ENCODE measurements at places on chromosomes 5 and 9. TPM values are rescaled to one million over a fixed set of nuclear protein-coding genes. Genes with fewer than 3 reads are reported as not detected.

DNA sequence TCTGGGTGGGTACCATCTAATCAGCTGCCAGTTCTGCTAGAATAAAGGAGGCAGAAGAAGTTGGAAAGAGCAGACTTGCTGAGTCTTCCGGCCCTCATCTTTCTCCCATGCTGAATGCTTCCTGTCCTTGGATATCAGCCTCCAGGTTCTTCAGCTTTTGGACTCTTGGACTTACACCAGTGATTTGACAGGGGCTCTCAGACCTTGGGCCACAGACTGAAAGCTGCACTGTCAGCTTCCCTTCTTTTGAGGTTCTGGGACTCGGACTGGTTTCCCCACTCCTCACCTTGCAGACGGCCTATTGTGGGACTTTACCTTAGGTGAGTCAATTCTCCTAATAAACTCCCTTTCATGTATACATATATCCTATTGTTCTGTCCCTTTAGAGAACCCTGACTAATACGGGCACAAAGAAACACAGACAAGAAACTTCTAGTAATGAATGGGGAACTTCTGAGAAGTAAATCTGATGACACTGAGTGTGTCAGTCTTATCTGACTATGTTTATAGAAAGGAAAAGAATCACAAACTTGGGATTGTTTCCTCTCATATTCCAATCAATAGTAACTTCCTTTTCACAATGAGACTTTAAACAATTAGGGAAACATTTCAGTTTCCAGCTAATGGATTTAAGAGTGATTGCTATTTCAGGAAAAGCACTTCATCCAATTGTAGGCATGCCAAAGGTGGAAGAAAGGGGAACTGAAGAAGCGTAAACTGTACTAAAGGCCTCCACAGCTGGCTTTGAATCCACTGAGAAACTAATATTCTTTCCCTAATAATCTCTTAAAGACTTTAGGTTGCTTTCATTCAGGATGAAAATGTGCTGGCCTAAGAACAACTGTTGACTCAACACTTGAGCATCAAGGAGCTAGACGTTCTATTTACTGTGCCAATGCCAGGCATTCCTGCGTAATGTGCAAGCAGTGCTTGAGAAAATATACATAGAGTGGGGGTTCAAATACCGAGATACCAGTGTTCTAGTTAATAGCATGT is 127.9 kb upstream of the PTGER4 start:
- no peak for DNase-seq

DNA sequence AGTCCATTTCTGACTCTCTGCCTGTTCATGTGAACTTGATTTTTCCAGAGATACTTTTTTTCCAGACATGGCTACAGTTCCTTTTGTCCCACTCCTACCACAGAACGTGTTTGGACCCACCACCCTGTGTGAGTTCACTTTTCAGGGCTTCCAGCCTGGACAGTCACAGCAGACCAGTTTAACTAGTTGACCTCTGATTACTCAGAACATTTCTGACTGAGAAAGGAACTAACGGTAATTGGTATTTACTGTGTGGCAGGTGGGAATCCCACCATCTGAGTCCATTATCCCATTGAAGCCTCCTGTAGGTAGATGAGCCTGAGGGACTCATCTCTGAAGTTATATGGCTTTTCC is 210.1 kb downstream of the GOLPH3 start:
- DNase-seq, result no peak

DNA sequence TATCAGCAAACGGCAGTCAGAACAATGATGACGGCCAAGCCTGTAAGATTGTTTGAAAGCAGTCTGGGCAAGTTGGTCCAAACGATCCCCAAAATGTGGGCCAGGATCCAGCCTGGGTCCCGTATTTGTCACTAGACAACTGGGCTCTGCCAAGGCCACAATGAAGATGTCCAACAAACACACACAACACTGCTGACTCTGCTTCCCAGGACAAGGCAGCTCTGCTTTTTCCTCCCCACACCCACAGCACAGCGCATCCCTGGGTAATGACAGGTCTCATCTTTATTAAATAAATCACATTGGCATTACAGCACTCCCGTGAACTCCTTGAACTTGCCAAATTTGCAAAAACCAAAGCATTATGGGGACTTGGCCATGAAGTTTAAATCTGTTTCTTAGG is 424.1 kb upstream of the ACTBL2 start:
- DNase-seq, result peak; percentile 53

- no peak for DNase-seq
These were observed 344.8 kb downstream of the ARRDC3 start for GRCh38 chr5:91038180-91038808.

- no peak for DNase-seq
These were observed 26.9 kb downstream of the SPATA31C1 start for GRCh38 chr9:87944682-87945081.

DNA sequence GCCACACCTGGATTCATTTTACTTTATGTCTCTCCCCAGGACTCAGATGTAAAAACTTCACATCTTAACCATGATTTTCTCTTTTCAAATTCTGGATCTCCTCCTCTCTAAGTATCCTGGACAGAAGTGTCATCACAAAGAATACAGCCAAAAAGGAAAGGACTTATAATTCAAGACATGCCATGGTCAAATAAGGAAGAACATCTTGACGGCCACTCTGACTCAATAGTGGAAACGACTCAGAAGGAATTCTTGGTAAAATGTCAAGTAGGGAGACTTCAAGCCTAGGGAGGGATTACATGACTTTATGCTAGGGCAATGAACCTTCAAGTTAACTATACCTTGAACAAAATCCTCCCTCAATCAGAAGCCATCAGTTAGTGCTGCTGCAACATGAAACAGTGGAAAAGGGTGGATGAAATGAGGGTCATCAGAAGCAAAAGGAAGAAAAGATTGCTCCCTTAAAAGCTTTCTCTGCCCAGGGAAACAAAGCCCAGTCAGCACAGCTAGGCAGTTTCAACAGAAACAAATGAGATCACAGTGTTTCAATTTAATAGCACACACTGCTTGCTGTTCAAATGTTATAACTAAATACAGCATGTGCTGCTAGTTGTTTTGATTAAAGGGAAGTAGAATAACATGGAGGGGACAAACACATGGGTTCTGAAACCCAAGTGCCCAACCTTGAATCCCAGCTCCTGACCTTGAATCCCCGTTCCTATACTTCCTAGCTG is 101.4 kb downstream of the LPAR1 start:
- no peak for DNase-seq

DNA sequence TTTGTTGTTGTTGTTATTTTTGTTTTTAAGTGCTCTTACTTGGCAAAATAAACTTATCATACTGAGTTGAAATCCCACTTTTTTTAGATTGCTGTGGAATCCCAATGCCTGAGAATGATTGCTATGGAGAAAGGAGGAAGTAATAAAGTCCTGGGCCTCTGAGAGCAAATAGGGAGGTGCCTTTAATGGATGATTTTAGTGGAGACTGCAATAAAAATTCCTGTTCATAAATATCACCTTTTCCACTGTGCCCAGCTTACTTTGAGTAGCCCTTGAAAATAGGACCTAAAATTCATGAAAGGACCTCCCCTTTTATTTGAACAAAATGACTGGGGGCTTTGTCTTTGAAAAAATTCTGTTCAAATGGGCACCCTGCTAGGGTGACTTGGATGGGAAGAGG is 21.8 kb upstream of the ANKH start:
- no peak for DNase-seq

DNA sequence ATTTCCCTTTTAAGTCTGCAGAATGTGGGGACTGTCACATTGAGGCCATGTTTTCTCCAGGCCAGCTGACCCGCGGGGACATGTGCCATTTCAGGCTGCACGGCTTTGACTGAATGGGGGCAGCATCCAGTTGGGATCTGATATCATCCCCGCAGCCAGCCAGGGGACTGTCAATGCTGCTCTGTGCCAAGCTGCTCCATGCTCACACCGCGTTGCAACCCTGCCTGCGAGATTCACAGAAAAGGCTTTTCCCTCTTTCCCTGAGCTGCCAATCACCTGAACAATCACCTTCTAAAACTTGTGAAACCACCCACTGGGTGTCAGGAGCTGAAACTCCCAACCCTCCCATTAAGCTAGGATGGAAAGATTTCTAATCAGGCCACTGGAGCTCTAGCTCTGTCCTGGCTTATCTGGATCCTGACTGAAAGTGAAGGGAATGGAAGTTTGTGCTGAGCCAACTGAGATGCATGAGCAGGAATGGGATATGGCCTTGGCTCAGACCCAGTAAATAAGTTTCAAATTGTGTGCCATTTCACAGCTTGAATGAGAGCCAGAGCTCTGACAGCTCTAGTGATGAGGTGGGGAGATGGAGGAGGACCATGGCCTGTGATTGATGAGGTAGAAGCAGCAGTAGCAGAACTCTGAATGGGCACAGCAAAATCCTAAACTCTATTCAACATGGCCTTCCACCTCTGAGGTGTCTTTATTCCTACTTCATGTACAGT is 34.5 kb upstream of the ZNF366 start:
- no peak for DNase-seq

DNA sequence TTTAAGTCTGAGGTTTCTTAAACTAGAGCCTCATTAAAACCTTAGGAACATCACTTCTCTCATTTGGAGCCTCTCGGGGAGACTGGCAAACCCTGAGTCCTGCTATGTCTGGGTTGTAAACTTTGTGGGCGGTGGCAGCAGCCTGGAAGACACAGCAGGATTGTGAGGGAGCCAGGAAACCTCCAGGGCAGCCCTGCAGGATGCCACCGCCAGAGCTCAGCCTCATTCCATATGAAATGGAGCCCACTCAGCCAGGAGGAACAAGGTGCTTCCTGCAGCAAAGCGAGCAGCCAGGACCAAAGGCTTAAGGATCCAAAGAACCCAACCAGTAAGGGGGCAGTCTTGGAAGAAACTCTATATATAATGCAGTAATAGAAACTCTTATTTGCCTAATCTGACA is 37.9 kb upstream of the IDNK start:
- no peak for DNase-seq

DNA sequence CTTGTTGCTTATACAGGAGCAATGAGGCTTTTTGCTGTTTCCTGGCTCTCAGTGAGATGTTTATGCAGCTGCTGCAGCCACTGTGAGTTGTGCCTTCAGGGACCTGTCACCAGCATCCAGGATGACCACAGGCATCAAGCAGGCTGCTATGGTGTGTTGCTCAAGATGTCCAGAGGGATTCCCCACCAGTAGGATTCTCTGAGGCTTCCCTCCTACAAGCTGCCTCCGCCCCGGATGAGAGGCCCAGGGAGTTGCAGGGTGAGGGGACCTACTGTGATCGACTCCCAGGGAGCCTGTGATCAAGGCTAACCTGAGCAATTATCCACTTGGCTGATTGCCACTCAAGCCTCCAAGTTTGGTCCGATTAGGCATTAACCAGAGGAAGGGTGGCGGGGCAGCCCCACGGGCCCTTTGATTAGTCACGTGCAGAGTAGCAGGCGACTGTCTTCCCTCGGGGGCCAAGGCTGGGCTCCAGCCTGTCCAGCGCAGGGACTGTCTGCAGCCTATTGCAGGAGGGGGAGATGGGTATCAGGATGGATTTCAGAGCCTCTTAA is 1.8 kb upstream of the FAT2 start:
- DNase-seq, result no peak

DNA sequence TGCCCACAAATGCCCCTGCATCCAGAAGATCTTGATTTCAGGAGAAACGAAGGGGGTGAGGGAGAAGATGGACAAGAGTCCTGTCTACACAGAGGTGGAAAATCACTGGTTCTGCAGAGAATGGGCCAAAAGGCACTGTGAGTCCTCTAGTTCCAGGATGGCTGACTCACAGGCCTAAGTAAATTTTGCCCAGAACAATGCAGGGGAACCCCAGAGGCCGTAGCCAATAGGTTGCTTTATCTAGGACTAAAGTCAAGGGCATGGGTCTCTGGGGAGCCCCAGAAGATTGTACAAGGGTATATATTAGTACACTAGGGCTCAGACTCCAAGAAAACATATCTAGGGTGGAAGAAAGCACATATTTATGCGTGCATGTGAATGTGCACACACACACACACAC is 98.0 kb downstream of the SLIT3 start:
- no peak for DNase-seq

GRCh38 chr5:173858670-173859407 is 29.3 kb upstream of the CPEB4 start:
- no peak for DNase-seq

DNA sequence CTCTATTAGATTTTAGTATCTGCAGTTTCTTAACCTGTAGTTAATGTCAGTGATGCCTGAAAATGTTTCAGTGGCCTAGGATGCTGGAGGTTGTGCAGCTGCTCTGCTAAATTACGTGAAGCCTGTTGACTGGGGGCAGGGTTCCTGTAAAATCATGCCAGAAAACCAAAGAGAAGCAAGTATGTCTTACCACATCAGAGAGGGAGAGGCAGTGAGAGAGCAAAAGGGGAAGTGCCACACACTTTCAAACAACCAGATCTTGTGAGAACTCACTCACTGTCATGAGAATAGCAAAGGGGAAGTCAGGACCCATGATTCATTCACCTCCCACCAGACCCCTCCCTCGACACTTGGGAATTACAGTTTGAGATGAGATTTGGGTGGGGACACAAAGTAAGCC is 83.9 kb upstream of the CYLC2 start:
- DNase-seq, result no peak

- no peak for DNase-seq
These were observed 211.8 kb downstream of the DCP2 start for GRCh38 chr5:113188436-113188835.

Gene DENND1A
- 13.6 TPM for total RNA-seq

Gene RARS1
- 47.1 TPM for total RNA-seq

Gene FGF10
- total RNA-seq, result 4.4 TPM

Gene CCDC69
- total RNA-seq, result 181 TPM

Gene TBCA
- 122 TPM for total RNA-seq

Gene SLCO4C1
- total RNA-seq, result 0.08 TPM

Gene CFAP90
- not detected for total RNA-seq

Gene PGM5
- 151 TPM for total RNA-seq

Gene OTP
- not detected for total RNA-seq
